Naive thymus-derived CD4-positive, alpha-beta T cell (primary cell): ENCODE measurements at places on chromosomes 1 and 21. TPM values are rescaled to one million over a fixed set of nuclear protein-coding genes. Genes with fewer than 3 reads are reported as not detected.
A peak's percentile ranks its signal among the peaks of the same experiment; 100 is the strongest.

The GBP2 gene
- 74.0 TPM for total RNA-seq

GRCh38 chr1:57033222-57034001 is 67.6 kb upstream of the C8B start:
- no peak for DNase-seq

DNA sequence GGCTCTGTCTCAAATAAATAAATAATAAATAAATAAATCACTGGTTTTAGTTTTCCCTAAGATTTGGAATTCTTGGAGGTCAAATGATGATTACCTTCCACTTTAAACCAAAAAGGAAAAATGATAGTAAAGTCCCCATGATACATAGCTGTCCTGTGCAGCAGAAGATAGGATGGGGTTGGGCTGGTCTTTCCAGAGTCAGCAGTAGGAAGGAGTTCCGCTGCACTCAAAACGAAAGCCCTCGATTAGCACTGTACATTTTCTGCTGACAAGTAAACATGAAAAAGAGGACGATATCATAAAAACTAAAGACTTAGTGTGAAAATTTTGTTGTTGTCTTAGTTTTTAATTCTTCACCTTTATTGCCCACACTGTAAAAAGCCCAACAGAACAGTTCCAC is 79.7 kb downstream of the ATP5PO start:
- DNase-seq, result no peak

- no peak for DNase-seq
These were observed 111.2 kb upstream of the CACHD1 start for GRCh38 chr1:64358692-64359091.

DNA sequence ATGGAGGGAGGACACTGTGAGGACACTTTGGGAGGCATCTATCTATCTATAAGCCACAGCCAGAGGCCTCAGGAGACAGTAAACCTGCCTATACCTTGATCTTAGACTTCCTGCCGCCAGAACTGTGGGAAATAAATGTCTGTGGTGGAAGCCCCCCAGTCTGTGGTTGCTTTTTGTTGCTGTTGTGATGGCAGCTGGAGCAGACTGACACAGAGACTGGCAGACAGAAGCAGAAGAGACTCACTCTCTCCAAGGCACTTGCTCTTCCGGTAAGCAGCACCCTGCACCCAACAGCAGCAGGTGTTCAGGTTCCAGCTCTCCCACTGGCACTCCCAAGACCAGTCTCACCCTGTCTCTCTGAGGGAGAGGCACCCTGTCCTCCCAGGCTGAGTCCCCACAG is 297.6 kb downstream of the TTLL7 start:
- no peak for DNase-seq

The TSPAN2 gene
- not detected for total RNA-seq

The DFFA gene
- total RNA-seq, result 13.5 TPM

- DNase-seq, result no peak
These were observed 18.8 kb downstream of the PIK3C2B start for GRCh38 chr1:204475656-204476432.

- DNase-seq, result peak; percentile 40
These were observed 43.7 kb downstream of the KIF21B start for GRCh38 chr1:200979574-200980451.

GRCh38 chr1:198101716-198102453 is 54.9 kb upstream of the NEK7 start:
- DNase-seq, result no peak

The AADACL4 gene
- not detected in 2 replicates for total RNA-seq

DNA sequence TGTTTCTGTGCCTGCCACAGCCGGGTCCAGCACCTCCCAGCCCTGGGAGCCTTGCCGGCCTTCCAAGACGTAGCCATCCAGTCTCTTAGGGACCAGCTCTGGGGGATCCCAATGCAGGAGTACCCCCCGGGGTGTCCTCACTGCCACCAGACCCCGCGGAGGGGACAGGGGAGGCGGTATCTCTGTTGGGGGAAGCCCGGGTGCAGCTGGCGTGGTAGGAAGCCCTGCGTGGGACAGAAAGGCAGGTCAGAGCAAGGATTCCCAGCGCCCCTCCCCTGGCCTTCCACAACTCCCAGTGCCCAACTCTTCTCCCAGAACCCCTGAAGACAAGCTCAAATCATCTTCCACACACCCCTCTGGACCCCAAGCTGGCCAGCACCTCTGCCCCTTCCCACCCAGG is 4.9 kb upstream of the TAGLN2 start:
- DNase-seq, result no peak

DNA sequence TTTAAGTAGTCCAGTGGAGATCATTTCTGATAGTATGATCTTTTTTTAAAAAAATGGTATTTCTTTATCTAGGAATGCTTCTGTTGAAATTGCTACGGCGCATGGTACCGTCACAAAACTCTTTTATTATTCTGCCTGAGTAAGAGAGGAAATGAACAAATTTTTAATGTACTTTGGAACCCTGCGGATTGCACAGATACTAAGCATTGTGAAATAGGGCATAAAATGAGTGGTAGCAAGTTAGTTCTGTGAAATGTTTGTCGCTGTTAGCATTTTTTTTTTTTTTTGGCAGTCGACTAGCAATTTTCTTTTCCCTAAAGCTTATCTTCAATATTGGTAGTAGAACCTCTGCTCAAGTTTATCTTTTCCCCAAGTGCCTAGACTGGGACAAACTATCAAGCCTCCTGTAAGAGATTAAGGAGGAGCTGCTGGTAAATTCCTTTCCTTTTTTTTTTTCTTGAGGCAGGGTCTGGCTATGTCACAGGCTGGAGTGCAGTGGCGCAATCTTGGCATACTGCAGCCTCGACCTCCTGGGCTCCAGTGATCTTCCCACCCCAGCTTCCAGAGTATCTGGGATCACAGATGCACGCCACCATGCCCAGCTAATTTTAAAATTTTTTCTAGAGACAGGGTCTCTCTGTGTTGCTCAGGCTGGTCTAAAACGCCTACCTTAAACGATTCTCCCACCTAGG is 2.2 kb downstream of the ITSN1 start:
- no peak for DNase-seq

DNA sequence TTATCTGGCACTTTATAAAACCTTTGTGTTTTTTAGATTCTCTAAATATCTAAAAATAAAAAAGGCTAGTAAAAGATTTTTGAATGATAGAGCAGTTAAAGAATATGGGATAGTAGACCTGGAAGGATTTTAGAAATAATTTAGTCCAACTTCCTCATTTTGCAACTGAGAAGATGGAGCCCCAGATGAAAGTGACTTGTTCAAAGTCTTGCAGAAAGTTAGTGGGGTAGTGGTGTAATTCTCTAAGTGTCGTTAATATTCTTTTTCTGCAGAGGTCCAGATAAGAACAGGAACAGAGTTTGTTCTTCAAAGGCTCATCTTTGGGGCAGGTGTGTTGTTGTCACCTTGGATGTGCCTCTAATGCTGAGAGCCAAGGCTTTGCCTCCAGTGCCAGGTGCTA is 159.5 kb downstream of the DISC1 start:
- no peak for DNase-seq

DNA sequence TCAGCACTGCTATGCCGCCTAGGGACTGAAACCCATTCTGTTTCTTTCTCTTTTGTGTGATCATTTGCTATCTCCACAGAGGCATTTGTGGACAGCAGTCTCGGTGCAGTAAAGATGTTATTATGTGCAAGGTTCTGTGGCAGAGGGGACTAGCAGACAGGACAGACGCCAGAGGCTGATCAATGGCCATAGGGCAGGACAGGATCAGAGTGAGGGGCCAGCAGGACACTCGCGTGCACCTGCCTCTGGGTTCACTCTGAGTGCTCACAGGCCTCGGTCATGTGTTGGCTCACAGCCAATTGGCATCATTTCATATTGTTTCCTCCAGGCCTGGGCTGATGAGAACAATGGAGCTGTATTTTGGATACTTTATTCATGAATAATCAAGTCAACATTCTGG is 212.6 kb downstream of the TGFB2 start:
- DNase-seq, result no peak

DNA sequence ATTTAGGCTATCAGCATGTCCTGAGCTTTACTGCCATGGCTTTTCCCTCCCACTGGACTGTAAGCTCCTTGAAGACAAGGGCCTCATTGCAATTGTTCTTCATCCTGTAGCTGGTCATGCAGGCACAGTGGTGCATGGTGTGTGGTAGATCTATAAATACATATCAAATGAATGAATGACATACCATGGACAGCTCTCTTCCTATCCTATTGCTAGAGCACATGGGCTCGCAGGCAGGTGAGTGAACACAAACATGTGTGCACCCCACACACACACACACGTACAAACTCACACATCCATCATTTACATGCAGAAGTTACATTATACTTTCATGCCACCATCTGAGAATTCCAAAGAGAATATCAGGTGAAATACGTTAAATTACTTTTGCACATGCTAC is 172.9 kb upstream of the RUNX1 start:
- peak; percentile 48 for DNase-seq

The FCRL5 gene
- 3.8 TPM for total RNA-seq

The CFHR3 gene
- total RNA-seq, result not detected

GRCh38 chr1:203187304-203187685 is 791 bp upstream of the CHI3L1 start:
- no peak for DNase-seq

- DNase-seq, result no peak
These were observed at the start of gene SMCP for GRCh38 chr1:152878042-152878441. Gene SMCP (plus strand): TSS chr1:152878322. CDS start chr1:152884423, 6,101 bp downstream.

GRCh38 chr1:88802950-88803349 is 88.4 kb downstream of the GTF2B start:
- DNase-seq, result no peak

The CRNN gene
- not detected in 2 replicates for total RNA-seq

The HMGB4 gene
- not detected for total RNA-seq

The C1orf167 gene
- 0.13 TPM for total RNA-seq

GRCh38 chr1:22815043-22815365 is 104.4 kb downstream of the EPHB2 start:
- no peak for DNase-seq

The OR2T5 gene
- not detected for total RNA-seq

DNA sequence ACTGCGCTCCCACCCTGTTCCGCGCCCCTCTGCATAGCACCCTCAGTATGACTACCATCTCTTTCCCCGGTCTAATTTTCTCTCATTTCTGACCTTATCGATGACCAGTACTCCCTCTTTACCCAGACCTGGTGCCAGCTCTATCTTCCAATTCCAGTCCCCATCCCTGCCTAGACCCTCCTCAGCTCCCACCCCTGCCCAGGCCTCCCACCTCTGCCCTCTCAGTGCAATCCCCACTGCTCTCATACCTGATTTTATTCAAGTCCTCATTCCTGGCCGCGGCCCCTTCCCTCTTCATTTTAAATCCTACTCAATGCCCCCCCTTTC is 1.3 kb downstream of the USP24 start:
- DNase-seq, result no peak

The DNAJC6 gene
- total RNA-seq, result 1.4 TPM

- no peak for DNase-seq
These were observed 1206.2 kb upstream of the NCAM2 start for GRCh38 chr21:19792004-19792403.

- no peak for DNase-seq
These were observed 9.7 kb downstream of the PTGS2 start for GRCh38 chr1:186670297-186671135.

The EDARADD gene
- total RNA-seq, result 6.6 and 8.0 TPM in 2 replicates

The TSSK3 gene
- 0.77 and 0.97 TPM in 2 replicates for total RNA-seq

The OR1C1 gene
- total RNA-seq, result not detected in 2 replicates
